ENCODE measurements at places on chromosomes 3 and 15. TPM values are rescaled to one million over a fixed set of nuclear protein-coding genes. Genes with fewer than 3 reads are reported as not detected.

DNA sequence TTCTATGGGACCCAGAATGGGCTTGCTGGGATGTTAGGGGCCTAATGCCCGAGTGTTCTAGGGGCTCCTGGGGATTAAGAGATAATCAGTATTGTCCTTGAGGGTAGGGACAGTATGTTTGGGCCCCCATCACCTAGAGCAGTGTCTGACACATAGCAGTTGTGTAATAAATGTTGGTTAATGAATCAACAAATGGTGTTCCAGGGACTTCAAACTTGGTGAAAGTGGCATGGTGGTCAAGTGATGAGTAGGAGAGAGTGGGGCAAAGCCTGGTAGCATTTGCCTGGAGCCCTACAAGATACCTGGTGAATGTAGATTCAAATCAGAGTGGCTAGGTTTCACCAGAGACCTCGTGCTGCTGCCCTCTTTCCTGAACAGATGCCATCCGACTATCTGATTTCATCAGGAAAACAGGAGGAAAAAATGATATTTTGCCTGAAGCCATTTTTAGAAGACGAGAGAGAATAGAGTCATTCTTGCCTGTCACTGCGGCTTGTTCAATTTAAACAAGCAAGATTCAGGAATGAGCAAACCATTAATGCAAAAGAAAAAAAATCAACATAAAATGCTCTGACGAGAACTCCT, 117.3 kb downstream of the RPL22L1 start:
- no peak overlapping the region for H3K27ac ChIP-seq
- no peaks in the 10 kb centered on the region for H3K36me3 ChIP-seq
- H3K27me3 ChIP-seq = no peaks in the 10 kb centered on the region

Gene CCDC71
- 23.8 TPM for total RNA-seq

Gene DLL4
- 31.8 TPM for total RNA-seq

Gene C3orf20
- 0.14 TPM for total RNA-seq

Gene LARP6
- total RNA-seq = 4.2 TPM

GRCh38 chr3:119294696-119295671, 801 bp downstream of the ARHGAP31 start:
- peaks cover 5% of the 10 kb centered on the region for H3K36me3 ChIP-seq
- DNase-seq = peak; percentile 65
- no peaks in the 10 kb centered on the region for H3K27me3 ChIP-seq
- H3K4me3 ChIP-seq = peak overlapping the region; percentile 83

Gene CA12
- total RNA-seq = 2.2 TPM

DNA sequence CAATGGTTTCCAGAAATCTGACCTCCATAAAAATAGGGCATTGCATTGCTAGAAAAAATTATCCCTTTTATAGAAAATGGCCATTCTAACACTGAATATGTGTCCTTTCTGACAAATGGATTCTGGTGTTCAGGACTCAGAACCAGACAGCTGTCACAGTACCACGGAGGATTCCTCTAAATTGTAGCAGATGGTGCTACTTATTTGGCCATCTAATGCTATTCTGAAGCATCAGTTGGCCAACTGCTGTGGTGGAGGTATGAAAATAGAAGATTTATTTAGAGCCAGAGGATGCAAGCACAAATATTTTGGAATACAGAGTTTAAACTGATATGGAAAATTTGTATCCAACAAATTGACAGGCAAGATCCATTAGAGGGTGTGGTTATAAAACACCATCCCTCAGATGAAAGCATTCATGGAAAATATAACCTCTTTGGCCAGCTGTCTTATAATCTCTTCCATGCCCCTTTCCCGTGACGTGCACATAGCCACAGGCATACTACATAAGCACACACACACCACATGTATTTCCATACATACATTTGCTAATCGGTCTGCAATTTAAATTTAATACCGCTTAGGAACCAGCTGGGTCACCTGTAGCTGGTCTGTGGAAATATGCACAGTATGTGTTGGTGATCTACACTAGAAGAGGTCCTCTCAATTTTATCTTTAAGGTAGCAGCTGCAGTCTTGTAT, 302.7 kb upstream of the KCNMB2 start:
- no peaks in the 10 kb centered on the region for H3K27me3 ChIP-seq
- no peaks in the 10 kb centered on the region for H3K4me1 ChIP-seq
- H3K27ac ChIP-seq = no peak overlapping the region
- no peaks in the 10 kb centered on the region for H3K36me3 ChIP-seq
- H3K4me3 ChIP-seq = no peak overlapping the region

- no peaks in the 10 kb centered on the region for H3K27me3 ChIP-seq
- peaks cover 21% of the 10 kb centered on the region for H3K36me3 ChIP-seq
- peak overlapping the region; percentile 79 for H3K27ac ChIP-seq
- H3K4me3 ChIP-seq = no peak overlapping the region
- no peak for DNase-seq
Measured at GRCh38 chr3:47016934-47017435, 37.5 kb downstream of the NBEAL2 start.

- no peak for DNase-seq
- no peak overlapping the region for H3K27ac ChIP-seq
- no peaks in the 10 kb centered on the region for H3K4me1 ChIP-seq
Measured at GRCh38 chr15:74608786-74609185, 6.8 kb upstream of the CLK3 start.

GRCh38 chr3:156307704-156308103, 187.3 kb downstream of the KCNAB1 start:
- H3K27me3 ChIP-seq = no peaks in the 10 kb centered on the region
- H3K4me1 ChIP-seq = no peaks in the 10 kb centered on the region

Gene MINDY4B
- total RNA-seq = not detected

GRCh38 chr3:111618945-111619344, 23.8 kb upstream of the ZBED2 start:
- no peak overlapping the region for H3K27ac ChIP-seq
- H3K4me1 ChIP-seq = no peaks in the 10 kb centered on the region
- H3K4me3 ChIP-seq = no peak overlapping the region
- no peak for DNase-seq
- H3K36me3 ChIP-seq = no peaks in the 10 kb centered on the region
- no peaks in the 10 kb centered on the region for H3K27me3 ChIP-seq

DNA sequence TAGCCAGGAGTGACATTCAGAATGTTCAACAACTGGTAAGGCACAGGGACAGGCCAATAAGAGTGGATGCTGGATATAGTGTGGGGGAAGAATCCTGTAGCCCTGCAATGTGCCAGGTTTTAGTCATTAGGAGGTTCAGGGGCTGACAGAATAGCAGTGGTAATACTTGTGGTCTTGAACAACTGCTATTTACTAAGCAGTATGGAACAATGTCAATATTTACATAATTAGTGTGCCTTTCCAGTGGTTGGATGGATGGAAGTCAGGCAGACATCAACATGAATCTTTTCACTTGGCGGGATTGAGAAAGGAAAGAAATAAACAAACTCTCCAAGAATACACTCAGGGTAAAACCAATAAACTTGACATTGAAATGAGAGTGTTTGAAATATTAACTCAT, 55.1 kb downstream of the OTOL1 start:
- no peak overlapping the region for H3K4me3 ChIP-seq
- no peaks in the 10 kb centered on the region for H3K27me3 ChIP-seq
- peak; percentile 31 for DNase-seq
- no peaks in the 10 kb centered on the region for H3K36me3 ChIP-seq
- no peaks in the 10 kb centered on the region for H3K4me1 ChIP-seq

DNA sequence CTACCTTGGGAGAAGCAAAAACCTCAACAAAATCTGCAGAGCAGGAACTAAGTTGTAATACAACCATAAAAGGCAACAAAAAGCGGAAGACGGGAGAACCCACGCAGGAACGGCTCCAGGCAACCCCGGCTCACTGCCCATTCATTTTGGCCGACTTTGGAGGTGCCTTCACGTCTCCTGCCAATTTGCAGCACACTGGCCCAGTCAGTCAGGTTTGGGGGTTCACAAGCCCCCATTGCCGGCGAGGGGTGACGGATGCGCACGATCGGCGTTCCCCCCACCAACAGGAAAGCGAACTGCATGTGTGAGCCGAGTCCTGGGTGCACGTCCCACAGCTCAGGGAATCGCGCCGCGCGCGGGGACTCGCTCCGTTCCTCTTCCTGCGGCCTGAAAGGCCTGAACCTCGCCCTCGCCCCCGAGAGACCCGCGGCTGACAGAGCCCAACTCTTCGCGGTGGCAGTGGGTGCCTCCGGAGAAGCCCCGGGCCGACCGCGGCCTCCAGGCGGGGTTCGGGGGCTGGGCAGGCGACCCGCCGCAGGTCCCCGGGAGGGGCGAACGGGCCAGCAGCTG, 463 bp downstream of the TERC start:
- H3K27ac ChIP-seq = peak overlapping the region; percentile 98
- H3K27me3 ChIP-seq = no peaks in the 10 kb centered on the region
- H3K4me3 ChIP-seq = peak overlapping the region; percentile 79

GRCh38 chr3:76724706-76725105, 315.2 kb upstream of the ROBO2 start:
- no peak overlapping the region for H3K4me3 ChIP-seq
- H3K36me3 ChIP-seq = no peaks in the 10 kb centered on the region
- no peaks in the 10 kb centered on the region for H3K27me3 ChIP-seq

DNA sequence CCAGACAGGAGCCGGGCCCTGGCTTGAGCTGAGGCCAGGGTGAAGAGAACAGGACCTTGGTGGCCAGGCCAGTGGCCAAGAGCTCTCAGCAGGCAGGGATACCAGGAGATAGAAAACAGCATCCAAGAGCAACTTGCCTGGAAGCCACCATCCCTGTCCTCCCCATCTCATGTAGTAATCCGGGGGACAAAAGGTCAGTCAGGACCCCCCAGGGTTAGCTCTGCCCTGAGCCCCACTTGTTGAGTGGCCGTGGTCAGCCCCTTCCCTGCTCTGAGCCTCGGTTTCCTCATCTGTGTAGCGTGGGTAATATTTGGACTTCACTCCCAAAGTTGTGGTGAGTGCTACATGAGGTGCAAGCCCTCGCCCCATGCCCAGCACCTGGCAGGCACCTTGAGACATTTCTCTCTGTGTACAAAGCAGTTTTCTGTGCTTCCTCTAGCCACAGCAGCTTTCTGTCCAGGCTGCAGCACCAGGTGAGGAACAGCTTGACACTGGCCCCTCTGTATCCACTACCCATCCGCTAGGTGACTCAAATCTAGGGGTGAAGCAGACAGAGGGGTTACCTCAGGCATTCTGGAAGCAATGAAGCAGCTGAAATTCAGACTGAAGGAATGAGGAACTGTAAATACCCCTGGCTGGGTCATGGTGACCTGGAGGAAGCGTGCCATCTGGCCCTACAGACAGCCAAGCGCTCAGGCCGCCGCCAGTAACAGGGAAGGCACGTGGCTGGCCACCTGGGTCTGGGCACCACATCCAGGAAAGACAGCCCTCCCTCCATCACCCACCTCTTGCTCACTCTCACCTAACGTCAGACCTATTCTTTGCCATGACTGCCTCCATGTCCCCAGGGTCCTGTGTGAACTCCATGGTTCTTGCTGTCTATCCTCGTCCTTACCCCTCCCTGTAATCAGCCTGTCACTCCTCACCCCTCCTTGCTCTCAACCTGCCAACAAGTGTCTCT, 6.7 kb downstream of the CISH start:
- peak overlapping the region; percentile 84 for H3K27ac ChIP-seq
- H3K4me1 ChIP-seq = peaks cover 21% of the 10 kb centered on the region
- peaks cover 32% of the 10 kb centered on the region for H3K36me3 ChIP-seq
- no peaks in the 10 kb centered on the region for H3K27me3 ChIP-seq
- DNase-seq = no peak
- no peak overlapping the region for H3K4me3 ChIP-seq

DNA sequence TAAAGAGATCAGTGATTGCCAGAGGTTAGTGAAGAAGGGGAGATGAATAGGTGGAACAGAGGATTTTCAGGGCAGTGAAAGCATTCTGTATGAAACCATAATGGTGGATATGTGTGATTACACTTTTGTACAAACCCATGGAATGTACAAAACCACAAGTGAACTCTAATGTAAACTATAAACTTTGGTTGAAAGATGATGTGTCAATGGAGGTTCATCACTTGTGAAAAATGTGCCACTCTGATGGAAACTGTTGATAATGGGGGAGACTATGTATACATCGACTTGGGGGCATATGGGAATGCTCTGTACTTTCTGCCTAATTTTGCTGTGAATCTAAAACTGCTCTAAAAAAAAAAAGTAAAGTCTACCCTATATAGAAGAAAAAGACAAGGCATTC, 68.7 kb upstream of the ARHGEF3 start:
- no peak overlapping the region for H3K4me3 ChIP-seq
- H3K27ac ChIP-seq = no peak overlapping the region

Gene TRIM59
- 12.5 TPM for total RNA-seq

DNA sequence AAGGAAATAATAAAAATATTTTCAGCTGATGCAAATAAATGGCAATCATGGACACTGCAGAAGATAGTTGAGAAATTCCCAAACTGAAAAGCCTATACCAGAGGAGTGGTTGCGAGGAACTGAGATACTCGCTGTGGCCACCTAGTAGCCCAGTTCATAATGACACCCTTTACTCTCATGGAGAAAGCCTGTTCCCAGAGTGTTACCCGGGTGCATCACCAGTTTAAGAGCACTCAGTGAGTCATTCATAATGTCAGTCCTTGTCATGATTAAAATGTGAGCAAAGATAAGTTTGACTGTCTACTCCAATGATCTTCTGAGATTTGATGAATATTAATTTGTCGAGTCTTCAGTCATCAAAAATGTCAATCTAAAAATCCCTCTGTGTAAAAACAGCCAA, 138.4 kb upstream of the LRRC3B start:
- DNase-seq = no peak
- H3K27me3 ChIP-seq = no peaks in the 10 kb centered on the region
- H3K4me3 ChIP-seq = no peak overlapping the region
- H3K4me1 ChIP-seq = no peaks in the 10 kb centered on the region
- no peak overlapping the region for H3K27ac ChIP-seq

Gene TARS3
- total RNA-seq = 29.0 TPM
